ENCODE measurements at places on chromosomes 6 and 20.

DNA sequence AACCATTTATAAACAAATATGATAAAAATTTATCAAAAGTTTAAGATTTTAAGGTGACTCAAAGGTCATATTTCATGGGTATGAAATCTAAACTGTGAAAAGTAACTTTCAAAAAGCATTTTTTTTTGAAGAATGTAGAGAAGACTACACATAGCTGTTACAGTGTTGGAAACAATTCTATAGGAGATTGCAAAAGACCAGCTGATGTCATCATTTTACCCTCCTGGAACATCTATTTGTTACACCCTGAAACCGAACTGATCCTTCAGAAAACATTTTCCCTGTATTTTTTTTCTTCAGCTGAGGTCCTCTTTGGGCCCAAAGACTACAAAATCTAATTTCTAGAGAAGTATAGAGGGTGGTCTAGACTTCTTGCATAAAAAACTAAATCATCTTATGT is 297.5 kb upstream of the FERMT1 start:
- DNase-seq: no peak

DNA sequence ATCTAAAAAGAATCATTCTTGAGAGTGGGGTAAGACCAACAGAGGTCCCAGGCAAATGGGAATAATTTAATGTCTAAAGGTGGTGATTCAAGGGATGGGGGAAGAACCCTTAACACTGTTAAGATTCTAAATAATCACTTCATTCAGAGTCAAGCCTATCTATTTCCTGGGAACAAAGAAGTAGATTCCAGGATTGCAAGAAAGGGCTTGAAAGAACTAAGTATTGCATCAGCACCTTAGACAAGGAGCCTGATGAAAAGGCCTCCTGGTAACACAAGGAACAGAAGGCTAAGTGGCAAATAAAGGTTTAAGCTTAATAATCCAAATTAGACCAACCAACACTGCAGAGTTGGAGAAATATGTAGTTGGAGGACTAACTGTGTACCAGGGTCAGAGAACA is 620.7 kb upstream of the BTBD3 start:
- DNase-seq: no peak

DNA sequence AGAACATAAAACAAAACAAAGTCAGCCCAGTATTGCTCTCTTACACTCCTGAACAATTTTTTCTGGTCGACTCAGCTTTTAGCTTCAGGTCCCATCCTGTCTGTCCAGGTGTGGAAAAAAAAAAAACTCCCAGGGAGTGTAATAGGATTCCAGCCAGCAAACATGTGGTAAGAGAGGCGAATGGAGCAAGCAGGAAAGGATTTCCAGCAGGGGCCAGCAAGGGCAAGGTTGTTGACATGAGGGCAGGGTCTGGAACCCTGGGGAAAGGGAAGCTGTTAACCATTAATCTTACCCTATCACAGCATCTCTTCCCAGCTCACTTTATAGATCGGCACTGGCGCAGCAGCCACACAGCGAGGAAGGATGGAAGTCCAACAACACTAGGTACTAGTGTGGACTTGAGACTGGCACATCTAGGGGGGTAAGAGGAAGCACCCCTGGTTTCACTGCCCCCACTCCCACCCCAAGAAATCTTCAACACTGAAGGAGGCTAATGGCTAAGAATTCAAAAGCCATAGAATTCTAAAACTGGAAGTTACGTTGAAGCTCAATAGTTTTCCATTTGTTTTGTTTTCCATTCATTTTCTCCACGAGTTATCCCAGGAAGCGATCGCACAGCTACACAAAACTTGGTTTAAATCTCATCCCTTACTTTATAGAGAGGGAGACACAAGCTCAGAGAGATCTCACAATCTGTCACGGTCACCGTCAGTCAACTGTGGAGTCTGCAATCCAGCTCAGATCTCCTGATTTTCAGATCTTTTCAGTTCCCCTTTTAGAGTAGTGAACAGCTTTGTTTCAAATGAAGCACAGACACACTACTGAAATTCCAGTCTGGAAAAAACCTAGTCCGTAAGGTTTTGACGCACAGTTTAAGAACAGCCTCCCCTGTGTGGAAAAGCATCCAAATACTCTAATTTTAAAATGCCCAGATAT is 53.3 kb downstream of the SLC22A23 start:
- DNase-seq: no peak

- DNase-seq: no peak
Measured at GRCh38 chr6:162195441-162195840, 532.1 kb downstream of the PRKN start.

DNA sequence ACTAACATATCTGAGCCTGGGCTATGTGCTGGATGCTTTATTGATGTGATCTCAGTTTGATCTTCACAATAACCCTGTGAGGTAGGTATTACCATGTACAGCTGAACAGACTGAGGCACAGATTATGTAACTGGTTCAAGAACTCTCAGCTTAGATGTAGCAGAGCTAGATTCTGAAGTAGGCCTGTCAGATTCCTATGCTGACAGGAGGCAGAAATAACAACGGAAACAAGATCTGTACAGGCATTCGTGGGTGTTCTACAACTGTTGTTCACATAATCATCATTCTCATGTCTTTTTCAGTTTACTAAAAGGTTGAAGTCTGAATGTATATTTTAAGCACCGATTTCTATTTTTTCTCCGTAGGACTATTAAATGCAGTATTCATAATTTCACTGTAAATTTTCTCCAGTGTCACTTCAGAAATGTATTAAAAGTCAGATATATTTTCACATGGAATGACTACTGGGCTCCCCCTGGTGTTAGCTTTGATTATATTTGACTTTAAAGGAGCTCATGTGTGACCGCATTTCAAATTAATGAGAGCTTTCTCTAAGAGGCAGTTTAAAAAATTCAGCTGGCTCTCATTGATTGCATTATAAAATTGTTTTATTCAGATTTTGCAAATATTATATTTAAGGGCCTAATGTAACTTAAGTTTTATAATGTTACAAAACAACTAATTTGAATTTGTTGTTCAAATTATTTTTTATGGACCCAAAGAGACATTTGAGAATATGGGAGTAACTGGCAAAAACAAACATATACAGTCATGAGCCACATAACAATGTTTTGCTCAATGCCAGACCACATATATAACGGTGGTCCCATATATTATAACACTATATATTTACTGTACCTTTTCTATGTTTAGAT is 36.4 kb upstream of the SLC17A4 start:
- no peak for DNase-seq

GRCh38 chr6:120557554-120557953 is 776.7 kb downstream of the TBC1D32 start:
- no peak for DNase-seq

GRCh38 chr6:18457065-18457737 is 70.1 kb downstream of the RNF144B start:
- no peak for DNase-seq

- DNase-seq: no peak
Measured at GRCh38 chr6:14676977-14677781, 559.6 kb downstream of the CD83 start.

- DNase-seq: no peak
Measured at GRCh38 chr20:57190536-57191264, 75.7 kb downstream of the BMP7 start.

GRCh38 chr20:24376311-24377099 is 92.9 kb upstream of the SYNDIG1 start:
- DNase-seq: no peak

DNA sequence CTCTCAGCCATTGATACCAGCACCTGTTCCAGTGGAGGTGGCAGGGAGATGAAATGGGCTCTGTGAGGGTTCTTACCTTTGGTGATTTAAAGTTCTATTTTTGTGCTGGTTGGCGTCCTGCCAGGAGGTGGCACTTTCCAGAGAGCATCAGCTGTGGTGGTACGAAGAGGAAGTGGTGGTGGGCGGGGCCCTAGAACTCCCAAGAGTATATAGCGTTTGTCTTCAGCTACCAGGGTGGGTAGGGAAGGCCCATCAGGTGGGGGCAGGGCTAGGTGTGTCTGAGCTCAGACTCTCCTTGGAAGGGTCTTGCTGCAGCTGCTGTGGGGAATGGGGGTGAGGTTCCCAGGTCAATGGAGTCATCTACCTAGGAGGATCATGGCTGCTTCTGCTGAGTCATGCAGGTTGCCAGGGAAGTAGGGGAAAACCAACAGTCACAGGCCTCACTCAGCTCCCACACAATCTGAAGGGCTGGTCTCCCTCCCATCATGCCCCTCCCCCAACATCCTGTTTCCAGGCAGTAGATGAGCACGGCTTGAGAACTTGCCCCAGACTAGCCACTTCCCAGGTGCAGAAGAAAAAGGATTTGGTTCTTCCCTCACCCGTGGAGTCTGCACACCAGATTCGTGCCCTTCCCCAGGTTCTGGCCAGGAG is 46.6 kb downstream of the MOXD1 start:
- DNase-seq: no peak

DNA sequence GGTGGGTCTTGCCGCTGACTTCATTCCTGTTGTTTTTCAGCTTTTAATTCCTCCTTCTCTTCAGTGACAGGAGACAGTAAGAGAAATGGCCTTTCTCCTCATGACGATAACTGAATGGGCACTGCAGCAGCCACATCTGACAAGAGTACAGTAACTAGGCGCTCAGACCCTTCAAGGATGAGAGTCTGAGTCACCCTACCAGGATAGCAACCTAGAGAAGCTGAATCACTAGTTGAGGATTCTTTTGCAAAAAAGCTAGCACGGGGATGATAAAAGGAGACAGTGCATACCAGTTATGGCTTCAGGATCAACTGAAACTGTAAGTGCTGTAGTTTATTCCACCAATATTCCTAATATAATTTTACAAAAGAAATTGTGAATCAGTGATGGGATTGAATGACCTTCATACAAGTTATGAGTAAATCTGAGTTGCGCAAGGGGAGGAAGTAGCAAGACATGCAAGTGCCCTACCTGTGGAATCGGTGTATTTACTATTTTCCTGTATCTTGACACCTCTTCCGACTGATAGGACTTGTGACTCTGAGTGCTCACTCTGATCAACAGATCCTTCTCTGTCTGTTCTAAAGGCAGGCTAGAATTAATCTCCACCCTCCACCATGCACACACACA is 161.8 kb upstream of the GRIK2 start:
- DNase-seq: no peak

GRCh38 chr20:32314768-32315167 is 37.3 kb downstream of the KIF3B start:
- no peak for DNase-seq

- no peak for DNase-seq
Measured at GRCh38 chr6:25118038-25118437, 161.1 kb upstream of the CARMIL1 start.

- DNase-seq: no peak
Measured at GRCh38 chr20:40508821-40509220, 180.2 kb downstream of the MAFB start.

DNA sequence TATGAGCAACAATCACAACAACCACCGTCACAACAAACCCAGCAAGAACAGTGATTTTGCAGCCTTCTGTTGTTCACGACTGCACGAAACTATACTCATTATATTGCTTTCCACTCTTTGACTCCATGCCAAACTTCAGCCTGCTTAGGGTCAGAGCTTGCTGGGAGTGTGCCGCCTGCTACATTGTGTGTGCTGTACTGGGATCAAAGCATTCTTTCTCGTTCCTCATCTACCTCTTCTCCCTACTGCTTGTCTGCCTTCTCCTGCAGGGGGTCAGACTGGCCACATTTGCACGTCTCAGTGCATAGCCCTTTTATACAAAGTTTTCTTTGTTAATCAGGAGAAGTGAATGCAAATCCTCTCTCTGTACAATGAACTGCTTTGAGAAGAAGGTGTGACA is 401.6 kb upstream of the CITED2 start:
- DNase-seq: no peak

GRCh38 chr6:91482498-91482897 is 895.6 kb upstream of the MAP3K7 start:
- no peak for DNase-seq

GRCh38 chr6:118186672-118187567 is 279.9 kb downstream of the SLC35F1 start:
- DNase-seq: no peak

DNA sequence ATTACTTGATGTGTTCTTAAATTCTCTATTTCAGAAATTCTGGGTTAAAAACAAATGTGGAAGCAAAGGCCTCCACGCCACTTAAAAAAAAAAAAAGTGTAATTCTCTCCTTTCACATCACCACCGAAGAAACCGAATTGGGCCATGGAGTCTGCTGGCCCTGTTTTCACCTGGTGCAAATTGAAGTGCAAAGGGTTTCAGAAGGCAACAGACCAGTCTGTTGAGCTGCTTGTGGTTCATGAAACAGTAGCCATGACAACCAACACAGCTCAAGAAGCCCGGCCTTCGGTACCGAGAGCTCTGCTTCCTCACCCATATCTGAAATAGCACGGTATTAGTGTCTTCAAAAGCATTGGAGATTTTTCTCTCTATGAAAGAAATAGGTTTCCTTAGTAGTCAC is 63.1 kb downstream of the GMPR start:
- no peak for DNase-seq

- no peak for DNase-seq
Measured at GRCh38 chr6:22736740-22737139, 167.4 kb downstream of the HDGFL1 start.

Data from T-helper 2 cell treated with Interferon-gamma antibody and Interleukin-4, amounts not matched to agents 5 μg/mL and 100 μg/mL, for 36 hours (primary cell).